ENCODE measurements at places on chromosomes 16 and 17.

DNA sequence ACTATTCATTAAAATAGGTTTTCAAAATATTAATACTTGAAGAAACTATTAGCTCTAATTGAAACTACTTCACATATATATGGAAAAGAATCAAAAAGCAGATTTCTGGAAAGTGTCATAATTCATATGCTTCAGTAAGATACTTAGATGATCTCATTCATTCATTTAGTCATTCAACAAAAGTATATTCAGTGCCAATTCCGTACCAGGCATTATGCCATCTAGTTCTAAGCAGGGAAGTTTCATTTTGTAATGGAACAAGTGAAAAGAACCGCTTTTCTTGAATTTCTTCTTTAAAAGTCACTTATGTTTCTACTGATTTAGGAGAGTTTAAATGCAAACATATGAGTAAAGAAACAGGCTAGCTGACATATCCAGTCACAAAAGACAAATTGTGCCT is 118.3 kb upstream of the FAM20A start:
- no peak for DNase-seq

DNA sequence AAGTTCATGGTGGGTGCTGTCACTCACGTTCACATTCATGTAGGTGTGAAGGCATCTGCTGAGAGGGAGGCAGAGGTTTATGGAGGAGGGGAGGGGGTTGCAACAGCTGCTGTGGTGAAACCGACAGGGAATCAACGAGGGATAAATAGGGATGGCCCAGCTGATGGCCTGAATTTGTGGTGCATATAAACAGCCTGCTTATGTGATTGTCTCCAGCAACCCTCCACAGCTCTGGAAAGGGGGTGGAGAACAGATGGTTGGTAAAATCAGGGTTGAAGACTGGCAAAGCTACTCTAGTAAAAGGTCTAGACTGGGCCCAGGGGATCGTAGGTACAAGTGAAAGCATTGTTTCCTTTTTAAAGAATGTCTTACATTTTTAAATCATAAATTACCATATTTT is 53.7 kb downstream of the IQCK start:
- no peak for DNase-seq

GRCh38 chr16:87571868-87572244 is 30.5 kb upstream of the JPH3 start:
- no peak for DNase-seq

DNA sequence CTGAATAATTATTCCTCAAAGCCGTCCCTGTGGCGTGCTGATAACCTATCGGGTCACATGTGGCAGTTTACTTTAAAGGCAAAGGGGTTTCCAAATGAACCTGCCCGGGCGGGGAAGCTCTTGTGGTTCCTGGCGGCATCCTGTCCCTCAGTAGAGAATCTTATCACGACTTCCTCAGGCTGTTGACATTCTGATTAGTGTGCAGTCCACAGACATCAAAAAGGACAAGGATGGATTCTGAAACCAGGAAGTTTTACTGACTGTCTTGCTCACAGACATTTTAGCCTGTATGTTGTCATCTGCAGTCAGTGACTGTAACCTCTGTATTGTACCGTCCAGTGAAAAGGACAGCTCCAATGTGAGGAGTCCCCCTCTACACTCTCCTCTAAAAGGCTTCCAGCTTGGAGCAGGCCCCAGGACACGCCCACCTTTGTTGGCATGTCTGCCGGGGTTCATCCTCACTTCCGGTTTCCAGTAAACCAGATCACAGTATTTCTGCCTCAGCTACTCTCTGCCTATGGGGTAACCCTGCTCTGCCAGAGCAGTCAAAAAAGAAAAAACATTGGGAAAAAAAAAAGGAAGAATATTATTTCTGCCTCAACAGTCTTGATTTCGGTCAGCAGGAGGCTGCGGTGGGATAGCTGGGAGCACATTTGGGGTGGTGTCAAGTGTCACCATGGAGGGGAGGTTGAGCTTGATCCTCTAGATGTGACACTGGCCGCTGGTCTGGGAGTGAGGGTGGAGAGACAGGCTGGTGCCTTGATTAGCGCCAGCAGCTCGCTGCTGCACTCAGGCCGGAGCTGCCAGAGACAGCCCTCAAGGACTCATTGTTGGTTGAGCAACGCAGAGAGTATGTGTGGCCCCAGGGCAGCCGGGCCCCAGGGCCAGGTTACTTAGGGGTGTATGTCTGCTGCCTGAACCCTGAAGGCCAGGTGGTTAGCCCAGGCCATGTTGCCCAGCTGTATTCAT is 89.0 kb upstream of the DNAH17 start:
- DNase-seq, result peak; percentile 53

DNA sequence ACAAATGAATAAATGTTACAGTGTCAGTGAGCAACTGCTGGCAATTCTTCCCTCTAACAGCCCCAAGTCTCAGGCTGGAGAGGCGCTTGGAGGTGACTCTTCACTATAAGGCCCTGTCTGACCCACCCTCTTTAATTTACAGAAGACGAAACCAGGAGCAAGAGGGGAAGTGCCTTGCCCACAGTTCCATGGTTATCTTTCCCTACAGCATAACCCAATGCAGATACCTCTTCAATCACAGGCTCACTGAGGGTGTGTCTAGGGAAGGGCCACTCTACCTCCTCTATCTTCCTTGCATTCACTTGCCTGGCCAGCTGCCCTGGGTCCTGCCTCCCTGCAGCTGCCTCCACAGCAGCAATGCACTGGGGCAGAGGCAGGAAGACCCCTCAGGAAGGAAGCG is 9.6 kb upstream of the N4BP1 start:
- no peak for DNase-seq

DNA sequence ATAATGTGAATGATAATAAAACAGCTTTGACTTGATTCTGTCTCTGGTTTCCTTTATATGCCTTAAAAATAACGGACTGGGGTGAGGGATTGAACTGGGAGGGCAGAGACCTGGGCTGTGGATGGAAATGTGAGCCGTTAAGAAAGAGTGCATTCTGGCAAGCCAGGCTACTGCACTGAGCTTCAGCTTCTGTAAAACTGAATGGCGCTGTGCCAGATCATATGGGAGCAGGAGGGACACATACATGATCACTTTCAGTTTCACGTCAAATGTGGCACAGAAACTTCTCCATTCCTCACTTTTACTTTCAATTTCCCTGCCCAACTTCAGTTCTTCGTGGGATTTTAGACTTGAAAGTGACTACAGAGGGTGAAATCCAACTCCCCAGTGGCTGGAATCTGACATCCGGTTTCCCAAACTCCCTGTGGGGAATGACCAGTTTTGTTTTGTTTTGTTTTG is 1.1 kb downstream of the MT2A start:
- peak; percentile 67 for DNase-seq

GRCh38 chr16:2194166-2194834 is 2.1 kb downstream of the CASKIN1 start:
- no peak for DNase-seq

DNA sequence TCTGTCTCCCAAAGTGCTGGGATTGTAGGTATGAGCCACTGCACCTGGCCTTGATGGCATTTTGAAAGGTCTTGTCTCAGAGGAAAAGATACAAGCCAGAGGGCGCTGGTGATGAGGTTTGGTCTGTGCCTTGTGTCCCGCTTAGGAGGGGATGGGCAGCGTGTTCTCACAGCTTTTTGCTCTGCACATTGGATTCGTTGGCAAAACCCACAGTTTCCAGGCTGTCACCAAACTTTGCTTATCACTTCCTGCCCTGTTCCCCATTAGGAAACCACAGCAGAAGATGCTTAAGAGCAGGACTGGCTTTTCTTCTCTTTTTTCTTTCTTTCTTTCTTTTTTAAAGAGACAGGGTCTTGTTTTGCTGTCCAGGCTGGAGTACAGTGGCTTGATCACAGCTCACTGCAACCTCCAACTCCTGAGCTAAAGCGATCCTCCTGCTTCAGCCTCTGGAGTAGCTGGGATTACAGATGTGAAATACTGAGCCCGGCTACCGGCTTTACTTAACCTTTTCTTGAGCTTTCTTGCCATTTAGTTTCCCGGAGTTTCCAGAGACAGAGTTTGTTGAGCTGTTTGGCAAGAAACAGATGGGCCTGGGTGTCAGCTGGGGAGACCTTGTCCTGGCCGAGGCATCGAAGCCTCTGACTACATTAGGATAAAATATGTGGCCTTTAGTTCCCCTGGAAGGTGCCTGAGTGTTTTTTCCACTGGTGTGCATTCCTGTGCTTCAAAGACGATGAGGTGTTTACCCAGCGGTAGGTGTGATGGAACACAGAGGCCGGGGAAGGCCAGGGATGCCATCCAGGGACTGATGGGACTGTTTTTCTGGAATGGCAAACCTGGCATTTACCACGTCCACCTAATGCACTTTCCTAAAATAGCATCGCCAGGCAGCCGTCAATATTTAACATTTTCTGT is 112.9 kb downstream of the ABCC1 start:
- peak; percentile 2 for DNase-seq

- no peak for DNase-seq
Observed at GRCh38 chr17:12983991-12984884, 33.6 kb downstream of the ELAC2 start.

GRCh38 chr17:2070241-2071023 is 15.5 kb downstream of the HIC1 start:
- peak; percentile 38 for DNase-seq

DNA sequence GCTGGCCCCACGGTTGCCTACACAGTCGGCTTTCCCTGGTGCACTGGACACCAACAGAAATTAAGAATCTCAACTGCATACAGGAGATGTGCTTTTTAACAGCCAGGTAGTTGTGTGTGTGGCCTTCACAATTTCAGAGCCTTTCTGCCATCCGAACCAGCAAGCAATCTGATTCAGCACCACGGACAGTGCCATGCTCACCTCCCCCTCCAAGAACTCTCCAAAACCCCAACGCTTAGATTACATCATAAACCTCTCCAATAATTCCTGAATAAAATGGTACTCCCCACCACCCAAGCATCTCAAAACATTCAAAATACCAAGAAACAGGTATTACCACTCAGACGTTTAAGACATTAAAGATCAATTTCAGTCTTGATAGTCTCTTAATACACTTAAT is 31.8 kb downstream of the USP7 start:
- DNase-seq, result peak; percentile 55

DNA sequence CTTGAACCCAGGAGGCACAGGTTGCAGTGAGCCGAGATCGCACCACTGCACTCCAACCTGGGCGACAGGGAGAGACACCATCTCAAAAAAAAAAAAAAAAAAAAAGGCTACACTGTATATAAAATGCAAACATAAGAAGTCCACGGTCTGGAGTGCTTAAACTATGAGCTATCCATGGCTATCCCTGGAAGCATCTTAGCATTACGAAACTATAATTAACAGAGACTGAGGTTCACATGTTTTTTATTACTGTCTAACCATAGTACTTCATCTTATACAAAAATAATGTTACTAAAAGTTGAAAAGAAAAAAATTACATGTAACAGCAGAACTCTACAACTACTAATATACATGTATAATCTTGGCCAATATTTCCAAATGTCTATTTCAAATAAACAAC is 32.8 kb downstream of the HELZ start:
- DNase-seq, result no peak

- DNase-seq, result no peak
Observed at GRCh38 chr16:67248401-67249177, at the start of gene SLC9A5. Gene SLC9A5 (plus strand): TSS chr16:67248979. CDS start chr16:67249015, 36 bp downstream.

GRCh38 chr16:89093602-89094251 is at the start of gene ACSF3:
Gene ACSF3 (plus strand): TSS chr16:89093852. CDS start chr16:89100682, 6,830 bp downstream.
- peak; percentile 69 for DNase-seq

DNA sequence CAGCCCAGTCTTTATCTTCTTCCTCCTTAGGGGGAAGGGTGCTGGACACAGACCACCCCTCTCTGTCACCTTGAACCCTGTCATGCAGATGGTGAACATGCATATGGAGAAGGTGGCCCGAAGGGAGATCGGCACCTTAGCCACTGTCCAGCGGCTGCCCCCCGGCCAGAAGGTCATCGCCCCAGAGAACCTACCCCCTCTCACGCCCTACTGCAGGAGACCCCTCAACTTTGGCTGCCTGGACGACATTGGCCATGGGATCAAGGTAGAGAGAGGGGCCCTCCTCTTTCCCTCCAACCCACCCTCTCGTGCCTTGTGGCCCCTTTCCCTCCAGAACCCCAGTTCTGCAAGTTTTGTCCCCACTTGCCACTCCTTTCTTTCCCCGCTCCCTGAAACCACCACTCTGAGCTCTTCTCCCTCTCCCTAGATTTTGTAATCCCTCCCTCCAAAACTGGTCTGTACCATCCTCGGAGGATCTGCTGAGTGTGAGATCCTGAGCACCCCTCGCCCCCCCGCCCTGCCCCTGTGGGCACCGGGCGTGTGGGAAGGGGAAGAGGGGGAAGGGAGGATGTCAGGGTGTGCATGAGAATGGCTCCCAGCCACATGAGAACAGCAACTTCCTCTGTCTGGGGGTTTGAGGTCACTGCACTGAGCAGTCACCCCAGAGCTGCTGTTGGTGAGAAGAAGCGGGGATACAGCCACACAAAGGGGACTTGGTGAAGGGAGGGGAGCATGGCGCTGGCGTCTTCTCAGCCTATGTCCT is 7.3 kb downstream of the ABI3 start:
- peak; percentile 78 for DNase-seq

- no peak for DNase-seq
Observed at GRCh38 chr17:81962499-81963441, 1.8 kb upstream of the NOTUM start.

GRCh38 chr17:8069587-8069860 is 18.0 kb downstream of the ALOX12B start:
- DNase-seq, result no peak

DNA sequence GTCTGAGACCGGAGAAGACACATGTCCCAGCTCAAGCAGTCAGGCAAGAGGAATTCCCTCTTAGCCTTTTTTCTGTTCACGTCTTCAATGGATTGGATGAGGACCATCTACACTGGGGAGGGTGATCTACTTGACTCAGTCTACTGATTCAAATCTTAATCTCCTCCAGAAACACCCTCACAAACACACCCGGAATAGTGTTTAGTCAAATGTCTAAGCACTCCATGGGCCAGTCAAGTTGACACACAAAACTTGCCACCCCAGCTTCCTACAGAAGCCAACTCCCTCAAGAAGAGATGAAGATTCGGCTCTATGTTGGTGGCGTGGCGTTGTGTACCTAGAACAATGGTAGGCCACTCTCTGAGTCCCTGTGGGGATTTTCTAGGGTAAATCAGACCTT is 22.5 kb upstream of the NKD1 start:
- no peak for DNase-seq

DNA sequence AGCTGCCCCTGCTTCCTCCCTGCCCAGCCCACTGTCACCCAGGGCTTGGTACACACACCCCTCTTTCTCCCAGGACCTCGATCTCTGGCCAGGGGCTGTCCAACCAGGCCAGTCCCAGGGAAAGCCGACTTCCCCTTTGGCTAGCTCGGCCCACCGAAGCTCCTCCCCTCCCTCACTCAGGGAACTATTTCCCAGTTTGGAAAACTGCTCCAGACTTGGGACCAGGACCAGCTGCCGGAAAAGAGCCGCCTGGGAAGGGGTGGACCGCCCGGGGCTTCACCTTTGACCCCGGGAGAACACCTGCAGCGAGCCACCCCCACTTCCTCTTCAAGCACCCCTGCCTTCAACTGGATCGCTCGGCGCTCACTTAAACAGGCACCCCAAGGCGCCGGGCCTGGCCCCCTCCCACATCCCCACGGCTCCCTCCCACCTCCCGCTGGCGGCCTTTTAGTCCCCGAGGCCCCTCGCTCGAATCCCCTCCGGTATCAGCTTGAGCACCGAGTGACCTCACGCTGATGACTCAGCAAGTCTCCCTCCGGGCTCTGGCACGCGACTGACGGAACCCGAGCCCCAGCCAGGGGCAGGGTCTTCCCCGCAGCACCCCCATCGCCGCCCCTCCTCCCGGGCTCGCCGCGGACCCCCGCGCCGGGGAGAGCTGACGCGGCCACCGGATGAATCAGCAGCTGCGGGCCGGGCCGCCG is 934 bp downstream of the MAFG start:
- peak; percentile 52 for DNase-seq

GRCh38 chr16:86306011-86306644 is 204.2 kb upstream of the FOXF1 start:
- no peak for DNase-seq

- no peak for DNase-seq
Observed at GRCh38 chr17:82391496-82392066, 20.0 kb downstream of the UTS2R start.

Data from CD4-positive, alpha-beta T cell treated with Interleukin-15 for 4 hours (primary cell).